ENCODE measurements at places on chromosomes 4 and X. TPM values are rescaled to one million over a fixed set of nuclear protein-coding genes. Genes with fewer than 3 reads are reported as not detected.

DNA sequence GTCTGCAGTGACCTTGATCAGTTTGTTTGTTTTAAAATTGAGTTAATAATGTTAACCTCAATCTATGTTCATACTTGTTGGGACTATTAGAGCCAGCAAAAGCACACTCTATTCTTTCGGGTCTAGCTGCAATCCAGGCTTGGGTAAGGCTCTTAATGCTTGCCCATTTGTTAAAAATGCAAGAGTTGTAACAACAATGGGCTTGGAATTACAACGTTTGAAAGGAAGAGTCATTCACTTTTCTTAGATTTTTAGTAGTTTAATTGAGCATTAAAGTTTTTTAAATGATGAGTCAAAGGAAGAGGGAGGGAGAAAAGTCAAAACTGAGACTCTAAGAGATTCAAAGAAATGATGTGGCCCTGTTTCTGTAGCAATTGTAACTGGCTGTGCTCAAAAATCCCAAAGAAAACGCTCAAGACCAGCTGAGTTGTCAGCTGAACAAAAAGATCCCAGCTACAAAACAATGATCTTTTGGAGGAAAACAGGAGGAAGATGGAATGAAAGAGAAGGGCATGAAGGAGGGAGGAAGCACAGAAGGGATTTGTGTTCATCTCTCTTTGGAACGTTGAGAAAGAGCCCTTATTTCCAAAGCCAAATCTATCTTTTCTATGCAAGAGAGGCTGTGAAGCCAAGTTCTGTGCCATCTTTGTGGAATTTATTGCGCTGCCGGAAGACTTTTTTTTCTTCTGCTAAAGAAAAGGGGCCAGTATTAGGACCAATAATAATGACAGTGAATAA lies 5.5 kb downstream of the SCD5 start:
- H3K36me3 ChIP-seq, result 0 out of 2 replicates have a peak, but pooled peaks cover 1% of the 10 kb centered on the region
- no peaks in the 10 kb centered on the region for H3K27me3 ChIP-seq
- H3K27ac ChIP-seq, result no peak overlapping the region

GRCh38 chr4:150244600-150244999 lies 166.4 kb downstream of the DCLK2 start:
- no peak overlapping the region for H3K4me3 ChIP-seq
- peaks cover 17% of the 10 kb centered on the region for H3K4me1 ChIP-seq
- DNase-seq, result peak; percentile 78
- H3K36me3 ChIP-seq, result peaks cover 11% of the 10 kb centered on the region

Gene ASB12
- polyA plus RNA-seq, result not detected

DNA sequence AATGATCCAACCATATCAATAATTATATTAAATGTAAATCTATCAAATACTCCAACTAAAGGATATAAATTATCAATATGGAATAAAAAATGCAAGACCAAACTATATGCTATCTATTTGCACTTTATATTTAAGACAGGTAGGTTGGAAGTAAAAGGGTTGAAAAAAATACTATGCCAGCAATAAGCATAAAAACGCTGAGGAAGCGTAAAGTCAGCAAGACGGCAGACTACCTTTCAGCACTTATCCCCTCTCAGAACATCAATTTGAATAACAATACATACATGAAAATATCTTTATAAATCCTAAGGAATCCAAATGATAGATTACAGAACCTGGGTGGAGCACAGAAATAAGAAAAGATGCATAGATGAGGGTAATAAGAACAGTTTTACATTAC lies 14.0 kb upstream of the GABRA3 start:
- H3K4me1 ChIP-seq, result no peaks in the 10 kb centered on the region
- H3K27ac ChIP-seq, result no peak overlapping the region
- no peak for DNase-seq
- H3K4me3 ChIP-seq, result no peak overlapping the region
- no peaks in the 10 kb centered on the region for H3K36me3 ChIP-seq

GRCh38 chrX:97057349-97057909 lies 173.7 kb downstream of the RPA4 start:
- no peaks in the 10 kb centered on the region for H3K27me3 ChIP-seq
- no peaks in the 10 kb centered on the region for H3K36me3 ChIP-seq
- DNase-seq, result no peak
- no peaks in the 10 kb centered on the region for H3K4me1 ChIP-seq
- H3K4me3 ChIP-seq, result no peak overlapping the region

GRCh38 chr4:85756938-85757337 lies 282.0 kb downstream of the ARHGAP24 start:
- no peak overlapping the region for H3K27ac ChIP-seq
- peak; percentile 62 for DNase-seq
- H3K27me3 ChIP-seq, result no peaks in the 10 kb centered on the region
- no peak overlapping the region for H3K4me3 ChIP-seq
- H3K36me3 ChIP-seq, result no peaks in the 10 kb centered on the region

- no peak for DNase-seq
- H3K27ac ChIP-seq, result no peak overlapping the region
- H3K36me3 ChIP-seq, result no peaks in the 10 kb centered on the region
Observed at GRCh38 chr4:8914461-8915171, 43.0 kb upstream of the HMX1 start.

DNA sequence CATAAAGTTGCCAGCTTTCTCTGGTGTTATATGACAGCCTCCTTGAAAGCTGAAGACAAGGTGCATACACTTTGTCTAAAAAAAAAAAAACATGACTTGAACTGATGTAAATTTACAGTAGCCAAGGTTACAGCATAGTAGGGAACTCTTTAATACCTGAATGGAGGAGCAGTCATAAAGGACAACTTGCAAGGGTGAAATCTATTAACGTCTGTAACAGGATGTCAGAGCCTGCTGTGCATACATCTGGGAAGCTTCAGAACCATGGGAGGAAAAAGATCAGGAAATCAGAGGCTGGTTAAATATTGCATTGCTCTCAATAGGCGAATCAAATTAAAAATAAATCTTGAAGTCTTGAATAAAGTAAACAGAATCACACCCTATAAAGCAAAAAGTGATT lies 484.0 kb upstream of the CTSO start:
- no peak overlapping the region for H3K4me3 ChIP-seq
- DNase-seq, result no peak
- H3K36me3 ChIP-seq, result no peaks in the 10 kb centered on the region
- H3K4me1 ChIP-seq, result no peaks in the 10 kb centered on the region

GRCh38 chr4:75251547-75251946 lies 262.7 kb downstream of the RCHY1 start:
- DNase-seq, result no peak
- no peak overlapping the region for H3K27ac ChIP-seq
- no peaks in the 10 kb centered on the region for H3K36me3 ChIP-seq
- H3K4me1 ChIP-seq, result no peaks in the 10 kb centered on the region
- no peak overlapping the region for H3K4me3 ChIP-seq

DNA sequence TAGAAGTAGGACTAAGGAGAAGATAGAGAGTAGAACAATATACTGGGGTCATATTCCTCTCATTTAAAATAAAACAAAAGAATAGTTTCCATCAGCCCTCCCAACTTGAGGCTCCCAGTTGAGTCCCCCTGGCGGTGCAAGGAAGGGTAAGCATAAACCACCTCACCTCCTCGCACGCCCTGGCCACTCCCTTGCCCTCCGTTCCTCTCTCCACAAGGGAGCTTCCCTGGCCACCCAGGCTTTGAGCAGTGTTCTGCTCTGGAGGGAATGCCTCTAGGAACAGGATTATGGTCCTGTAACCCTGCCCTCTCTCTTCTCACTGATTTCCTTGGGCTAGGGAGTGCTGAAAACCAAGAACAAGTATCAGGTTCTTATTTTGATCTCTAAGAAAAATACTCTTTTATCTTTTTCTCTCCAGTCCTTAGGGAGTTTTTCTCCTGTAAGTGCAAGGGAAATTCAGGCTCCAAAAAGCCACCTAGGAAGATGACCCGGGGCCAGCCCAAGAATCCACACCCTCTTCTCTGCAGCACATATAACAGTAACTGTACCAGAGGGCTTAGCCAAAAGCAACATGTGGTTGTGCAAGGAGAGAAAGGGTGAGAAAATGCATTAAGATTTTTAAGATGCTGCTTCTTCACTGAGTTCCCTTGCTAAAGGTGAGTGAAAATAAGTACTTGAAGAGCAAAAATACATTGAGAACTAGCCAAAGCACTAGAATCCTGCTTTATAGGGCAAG lies 69.9 kb downstream of the USP38 start:
- H3K27me3 ChIP-seq, result no peaks in the 10 kb centered on the region
- H3K4me1 ChIP-seq, result peaks cover 7% of the 10 kb centered on the region
- no peak for DNase-seq
- H3K4me3 ChIP-seq, result no peak overlapping the region
- no peaks in the 10 kb centered on the region for H3K36me3 ChIP-seq

- H3K36me3 ChIP-seq, result no peaks in the 10 kb centered on the region
- H3K4me1 ChIP-seq, result no peaks in the 10 kb centered on the region
Observed at GRCh38 chr4:145044341-145044740, 53.7 kb downstream of the ANAPC10 start.

Gene PDZD11
- polyA plus RNA-seq, result 105 TPM

- no peaks in the 10 kb centered on the region for H3K4me1 ChIP-seq
- H3K27ac ChIP-seq, result no peak overlapping the region
- DNase-seq, result no peak
Observed at GRCh38 chrX:32545101-32545500, 666.2 kb downstream of the DMD start.

DNA sequence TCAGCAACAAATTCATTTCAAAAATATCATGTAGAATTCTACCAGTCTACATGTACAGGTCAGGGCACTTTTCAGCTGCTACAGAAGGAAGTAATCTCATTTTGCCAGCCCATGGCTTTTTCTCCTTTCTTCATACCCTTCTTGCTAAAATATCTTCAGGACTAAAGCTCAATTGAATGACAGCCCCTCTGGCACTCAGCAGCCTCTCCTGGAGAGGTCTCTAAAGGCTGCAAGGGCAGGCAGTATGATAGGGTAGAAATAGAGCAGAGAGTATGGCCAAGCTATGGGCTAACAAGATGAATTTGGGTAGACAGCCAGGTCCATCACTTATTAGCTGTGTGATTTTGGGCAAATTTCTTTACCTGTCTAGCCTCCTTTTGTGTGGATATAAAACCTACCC lies 224.6 kb upstream of the RPL34 start:
- H3K4me1 ChIP-seq, result no peaks in the 10 kb centered on the region
- no peak overlapping the region for H3K27ac ChIP-seq
- no peak overlapping the region for H3K4me3 ChIP-seq
- H3K27me3 ChIP-seq, result peaks cover 17% of the 10 kb centered on the region

DNA sequence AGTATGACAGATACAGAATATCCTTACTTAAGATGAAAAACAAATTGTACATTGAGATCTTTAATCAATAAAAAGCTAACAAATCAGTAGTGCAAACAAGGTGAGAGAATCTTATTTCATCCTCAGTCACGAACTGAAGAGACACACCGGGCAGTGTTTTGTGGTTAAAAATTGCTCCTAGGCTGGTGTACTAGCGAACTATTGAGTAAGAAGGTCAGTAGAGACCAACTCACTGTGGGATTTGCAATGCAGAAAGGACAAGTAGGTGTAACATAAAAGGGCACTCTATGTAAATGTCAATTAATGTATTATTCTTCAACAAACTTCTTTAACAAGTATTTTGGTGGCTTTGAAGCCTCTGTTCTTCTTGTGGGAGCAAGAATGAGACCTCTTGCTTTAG lies 260.2 kb upstream of the PPARGC1A start:
- H3K27ac ChIP-seq, result no peak overlapping the region
- no peak overlapping the region for H3K4me3 ChIP-seq
- H3K36me3 ChIP-seq, result no peaks in the 10 kb centered on the region
- DNase-seq, result no peak
- H3K27me3 ChIP-seq, result peaks cover 4% of the 10 kb centered on the region

GRCh38 chrX:107146670-107147069 lies 28.0 kb upstream of the RBM41 start:
- no peaks in the 10 kb centered on the region for H3K27me3 ChIP-seq
- H3K4me3 ChIP-seq, result no peak overlapping the region
- no peak overlapping the region for H3K27ac ChIP-seq
- no peaks in the 10 kb centered on the region for H3K4me1 ChIP-seq
- DNase-seq, result peak; percentile 7

Gene TCEANC
- 0.53 TPM for polyA plus RNA-seq

DNA sequence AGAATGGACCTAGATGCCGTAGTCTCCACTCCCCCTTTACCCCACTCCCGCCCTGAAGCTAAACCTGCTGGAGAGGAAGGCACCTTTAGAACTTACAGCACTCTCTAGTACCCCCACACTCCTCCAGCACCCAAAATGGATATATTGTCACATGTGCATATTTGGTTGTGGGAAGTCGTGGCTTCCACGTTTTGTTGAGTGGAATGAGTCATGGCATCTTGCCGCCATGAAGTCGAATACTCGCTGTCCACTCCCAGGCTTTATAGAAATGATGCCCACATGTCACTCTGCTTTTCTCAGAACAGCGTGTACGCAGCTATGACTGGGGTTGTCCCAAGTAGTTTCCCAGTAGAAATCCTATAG lies 545 bp downstream of the ABCE1 start:
- peak overlapping the region; percentile 60 for H3K4me3 ChIP-seq
- peak; percentile 66 for DNase-seq
- no peaks in the 10 kb centered on the region for H3K27me3 ChIP-seq
- peak overlapping the region; percentile 80 for H3K27ac ChIP-seq
- H3K4me1 ChIP-seq, result no peaks in the 10 kb centered on the region

Gene ZBTB49
- polyA plus RNA-seq, result 3.2 TPM

Data from IMR-90 (cell line).